Subcutaneous adipose tissue (tissue), 4 donors: ENCODE measurements at places on chromosomes 4 and X. TPM values are rescaled to one million over a fixed set of nuclear protein-coding genes. Genes with fewer than 3 reads are reported as not detected.

The S100P gene
- not detected for total RNA-seq

The MAOB gene
- total RNA-seq, result 143 TPM

The AFM gene
- total RNA-seq, result not detected

The TACR3 gene
- total RNA-seq, result not detected

The PDGFRA gene
- 91.0 TPM for total RNA-seq

The EVC gene
- total RNA-seq, result 37.0 TPM

The TBX22 gene
- total RNA-seq, result not detected

The ADH7 gene
- not detected for total RNA-seq

The GYG2 gene
- 183 TPM for total RNA-seq

The MEPE gene
- total RNA-seq, result not detected

The TEX11 gene
- total RNA-seq, result not detected

The PHEX gene
- not detected for total RNA-seq

The FHL1 gene
- 2,420 TPM for total RNA-seq

The KIT gene
- 3.6 TPM for total RNA-seq

The PRRG1 gene
- total RNA-seq, result 21.9 TPM

The AREG gene
- total RNA-seq, result 52.3 TPM

The DCAF8L2 gene
- not detected for total RNA-seq

The TASL gene
- 17.8 TPM for total RNA-seq

The CT83 gene
- not detected for total RNA-seq

The UCP1 gene
- not detected for total RNA-seq

The PDZD4 gene
- total RNA-seq, result 0.75 TPM

The CHIC1 gene
- total RNA-seq, result 5.5 TPM

The SGMS2 gene
- 46.3 TPM for total RNA-seq

The RPS6KA3 gene
- 48.4 TPM for total RNA-seq

The CLIC2 gene
- total RNA-seq, result 29.6 TPM

The CT45A8 gene
- total RNA-seq, result not detected

The TXK gene
- 9.9 TPM for total RNA-seq

The OPRPN gene
- total RNA-seq, result not detected

The PIR gene
- 35.4 TPM for total RNA-seq
